Cardiac fibroblast (primary cell): ENCODE measurements at places on chromosomes 13 and 19.

- peak; percentile 45 for DNase-seq
Measured at GRCh38 chr19:18119013-18119716, 21.6 kb downstream of the MAST3 start.

DNA sequence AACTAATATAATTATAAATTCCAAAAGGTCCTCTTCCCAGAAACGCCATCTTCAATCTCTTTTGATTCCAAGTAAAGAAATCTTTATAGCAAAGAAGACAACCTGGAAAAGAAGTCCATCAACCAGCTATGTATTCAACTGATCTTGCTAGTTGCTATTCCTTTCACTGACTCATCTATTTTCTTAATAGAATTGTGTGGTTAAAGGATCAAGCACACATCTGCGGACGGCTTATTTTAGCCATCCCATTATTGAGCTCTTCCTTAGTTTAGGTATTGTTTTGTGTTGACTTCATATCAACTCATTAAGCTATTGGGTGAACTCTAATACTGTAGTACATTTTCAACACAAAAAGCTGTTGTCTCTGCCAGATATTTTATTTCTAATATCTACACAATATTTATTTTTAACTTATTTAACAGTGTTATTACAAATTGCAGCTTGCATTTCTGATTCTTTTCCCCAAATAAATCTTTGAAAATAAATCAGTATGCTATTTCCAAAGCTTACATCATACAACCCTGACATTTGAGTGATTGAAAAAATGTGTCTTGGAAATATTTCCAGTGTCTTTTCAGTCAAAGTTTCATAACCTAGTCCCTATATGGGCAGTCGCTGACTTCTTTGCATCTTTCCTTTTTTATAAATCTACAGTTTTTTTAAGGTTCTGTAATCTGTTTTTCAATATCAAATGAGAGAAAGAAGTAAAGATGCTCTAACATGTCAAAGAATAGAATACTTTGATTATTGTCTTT lies 158.8 kb upstream of the SPRY2 start:
- DNase-seq = no peak

DNA sequence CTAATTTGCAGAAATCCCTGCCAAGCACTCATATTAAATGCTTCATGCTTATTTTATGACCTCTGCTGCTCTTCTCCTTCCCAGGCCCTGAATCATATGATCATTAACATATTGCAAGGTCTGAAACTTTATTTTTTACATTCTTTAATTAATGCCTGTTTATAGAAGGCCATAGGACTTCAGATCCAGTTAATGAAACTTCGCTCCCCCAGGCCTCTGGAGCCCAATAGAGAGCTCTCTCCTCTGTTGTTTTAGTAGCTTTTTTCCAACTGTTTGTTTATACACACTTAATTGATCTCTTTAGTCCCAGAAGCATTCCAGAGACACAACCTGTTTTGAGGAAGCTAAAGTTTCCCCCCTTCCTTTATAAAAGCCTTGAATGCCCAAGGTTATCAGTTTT lies 68.3 kb downstream of the DACH1 start:
- no peak for DNase-seq

- no peak for DNase-seq
Measured at GRCh38 chr13:71862459-71862943, 4.5 kb downstream of the DACH1 start.

DNA sequence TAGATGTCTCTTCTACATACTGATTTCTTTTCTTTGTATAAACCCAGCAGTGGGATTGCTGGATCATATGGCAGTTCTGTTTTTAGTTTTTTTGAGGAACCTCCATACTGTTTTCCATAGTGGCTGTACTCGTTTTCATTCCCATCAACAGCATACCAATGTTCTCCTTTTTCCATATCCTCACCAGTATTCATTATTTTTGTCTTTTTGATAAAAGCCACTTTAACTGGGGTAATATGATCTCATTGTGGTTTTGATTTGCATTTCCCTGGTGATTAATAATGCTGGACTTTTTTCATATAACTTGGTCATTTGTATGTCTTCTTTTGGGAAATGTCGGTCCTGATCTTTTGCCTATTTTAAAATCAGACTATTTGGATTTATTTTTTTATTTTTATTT lies 108.5 kb downstream of the PAN3 start:
- peak; percentile 10 for DNase-seq

DNA sequence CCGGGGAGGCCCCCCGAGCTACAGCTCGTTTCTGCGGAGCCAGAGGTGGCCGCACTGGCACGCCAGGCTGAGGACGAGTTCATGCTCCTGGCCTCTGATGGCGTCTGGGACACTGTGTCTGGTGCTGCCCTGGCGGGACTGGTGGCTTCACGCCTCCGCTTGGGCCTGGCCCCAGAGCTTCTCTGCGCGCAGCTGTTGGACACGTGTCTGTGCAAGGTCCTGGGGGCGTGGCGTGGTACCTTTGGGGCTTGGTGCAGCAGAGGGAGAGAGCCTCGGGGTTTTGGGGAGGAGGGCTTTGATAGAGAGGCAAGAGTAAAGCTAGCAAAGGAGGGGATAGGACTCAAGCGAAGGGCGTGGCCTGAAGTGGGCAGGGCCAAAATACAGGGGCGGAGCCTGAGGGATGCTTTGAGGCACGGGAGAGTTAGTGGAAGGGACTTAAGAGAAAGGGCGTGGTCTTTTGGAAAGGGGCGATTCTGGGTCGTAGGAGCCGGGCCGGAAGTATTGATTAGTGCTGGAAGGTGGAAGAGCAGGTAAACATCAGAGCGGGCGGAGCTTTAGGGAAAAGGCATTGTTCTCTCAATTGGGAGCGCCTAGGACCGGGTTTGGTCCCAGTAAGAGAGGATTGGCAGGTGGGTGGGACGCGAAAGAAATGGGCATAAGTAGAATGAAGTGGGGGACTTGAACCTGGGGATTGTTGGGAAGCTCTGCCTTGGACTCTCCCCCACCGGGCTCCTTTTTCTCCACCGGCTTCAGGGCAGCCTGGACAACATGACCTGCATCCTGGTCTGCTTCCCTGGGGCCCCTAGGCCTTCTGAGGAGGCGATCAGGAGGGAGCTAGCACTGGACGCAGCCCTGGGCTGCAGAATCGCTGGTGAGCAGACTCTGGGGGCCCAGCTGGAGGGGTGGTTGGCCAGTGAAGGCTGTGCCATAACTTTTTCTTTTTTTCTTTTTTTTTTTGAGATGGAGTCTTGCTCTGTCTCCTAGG lies 1.2 kb downstream of the PPM1N start:
- DNase-seq = peak; percentile 53

DNA sequence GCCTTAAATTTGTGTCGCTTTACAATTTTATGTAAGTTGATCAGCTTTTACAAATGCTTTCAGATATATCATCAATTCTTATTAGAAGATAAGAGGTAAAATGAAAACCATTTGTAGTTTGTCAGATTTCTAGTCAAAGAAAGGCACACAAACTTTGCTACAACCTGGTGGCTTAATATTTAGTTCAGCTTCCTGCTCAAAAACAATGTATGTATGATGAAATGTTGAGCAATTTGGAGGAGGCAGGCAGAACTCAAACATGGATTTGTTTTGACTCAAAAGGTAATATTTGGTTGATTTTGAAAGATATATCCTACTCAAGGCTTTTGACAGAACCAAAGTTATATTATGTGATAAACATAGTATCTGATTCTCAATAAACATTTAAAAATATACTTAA lies 24.2 kb downstream of the NEK5 start:
- peak; percentile 52 for DNase-seq

- no peak for DNase-seq
Measured at GRCh38 chr13:51066091-51066831, 44.8 kb downstream of the C13orf42 start.

- no peak for DNase-seq
Measured at GRCh38 chr19:38513762-38514167, 80.3 kb downstream of the RYR1 start.

DNA sequence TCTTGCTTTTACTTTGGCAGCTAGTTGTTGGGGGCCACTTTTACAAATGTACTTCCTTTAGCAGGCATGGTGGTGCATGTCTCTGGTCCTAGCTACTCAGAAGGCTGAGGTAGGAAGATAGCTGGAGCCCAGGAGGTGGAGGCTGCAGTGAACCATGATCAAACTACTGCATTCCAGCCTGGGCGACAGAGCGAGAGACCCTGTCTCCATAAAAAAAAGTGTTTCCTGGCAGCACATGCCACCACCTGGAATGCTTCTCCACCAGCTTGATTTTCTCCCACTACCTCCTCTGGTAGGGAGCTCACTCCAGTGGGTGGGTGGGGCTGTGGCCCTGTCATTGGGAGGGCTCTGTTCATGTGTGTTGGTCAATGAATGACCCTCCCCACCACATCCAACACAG lies 12.5 kb downstream of the FZR1 start:
- DNase-seq = no peak

DNA sequence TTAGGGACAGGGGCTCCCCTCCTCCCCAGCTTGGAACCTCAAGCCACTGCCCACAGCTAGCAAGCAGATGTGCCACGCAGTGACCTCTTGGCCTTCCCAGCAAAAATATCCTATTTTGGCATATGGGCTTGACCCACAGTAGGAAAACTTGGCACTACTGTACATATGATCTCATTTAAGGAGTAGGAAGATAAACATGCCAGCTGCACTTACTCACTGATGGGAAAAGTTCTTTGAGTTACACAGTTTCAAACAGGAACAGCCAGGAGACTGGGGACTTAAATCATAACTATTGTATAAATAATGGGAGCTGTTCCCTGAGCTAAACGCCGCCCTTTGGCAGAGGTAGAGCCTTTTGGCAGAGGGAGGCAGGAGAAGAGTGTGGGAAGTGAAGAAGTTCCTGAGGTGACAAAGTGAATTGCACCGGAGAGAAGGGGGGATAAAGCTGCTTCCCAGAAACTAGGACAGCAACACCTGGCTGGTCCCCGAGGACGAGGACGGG lies 6.1 kb downstream of the SACS start:
- peak; percentile 86 for DNase-seq

- peak; percentile 55 for DNase-seq
Measured at GRCh38 chr13:103188713-103189326, 122.6 kb upstream of the SLC10A2 start.

- DNase-seq = no peak
Measured at GRCh38 chr19:16901491-16902175, 12.8 kb downstream of the F2RL3 start.

GRCh38 chr13:39105110-39105509 lies 66.9 kb downstream of the NHLRC3 start:
- peak; percentile 25 for DNase-seq

- DNase-seq = no peak
Measured at GRCh38 chr13:25783076-25783475, 268.7 kb downstream of the SHISA2 start.

- DNase-seq = no peak
Measured at GRCh38 chr13:111373486-111373885, 53.0 kb downstream of the TEX29 start.

- no peak for DNase-seq
Measured at GRCh38 chr13:98997738-98998641, 20.1 kb upstream of the DOCK9 start.

- DNase-seq = peak; percentile 85
Measured at GRCh38 chr19:10269333-10270179, 1.4 kb upstream of the ICAM1 start.

DNA sequence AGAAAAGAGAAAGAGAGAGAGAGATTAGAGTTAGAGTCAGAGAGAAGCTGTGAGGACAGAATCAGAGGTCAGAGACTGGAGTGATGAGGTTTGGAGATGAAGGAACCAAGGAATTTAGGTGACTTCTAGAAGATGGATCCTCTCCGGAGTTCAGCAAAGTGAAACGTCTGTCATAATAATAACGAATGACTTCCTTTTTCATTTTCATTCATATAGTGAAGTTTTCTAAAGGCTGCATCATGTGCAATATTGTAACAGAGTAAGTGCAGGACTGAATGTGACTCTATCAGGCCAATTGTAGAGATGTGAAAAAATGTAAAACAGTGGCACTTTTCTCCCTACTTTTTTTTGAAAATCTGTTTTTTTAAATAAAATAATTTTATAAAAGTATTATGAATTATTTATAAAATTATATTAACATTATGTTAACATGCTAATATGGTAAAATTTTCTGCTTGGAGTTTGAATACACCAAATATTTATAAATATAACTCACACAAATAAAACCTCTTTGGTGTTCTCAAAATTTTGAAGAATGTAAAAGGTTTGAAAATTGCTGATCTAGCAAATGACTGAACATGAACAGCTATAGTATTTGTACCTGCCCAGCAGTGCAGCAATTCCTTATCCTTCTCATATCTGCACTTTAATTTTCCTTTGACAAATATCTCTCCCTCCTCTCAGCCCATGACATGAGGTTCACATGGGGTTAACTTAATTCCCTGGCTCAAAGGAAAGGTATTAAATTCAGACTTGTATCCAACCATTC lies 4.2 kb upstream of the TNFSF11 start:
- no peak for DNase-seq

- no peak for DNase-seq
Measured at GRCh38 chr13:100460791-100461190, 127.8 kb downstream of the GGACT start.

- no peak for DNase-seq
Measured at GRCh38 chr19:56873493-56873892, 33.0 kb upstream of the PEG3 start.

- no peak for DNase-seq
Measured at GRCh38 chr13:28984825-28985224, 164.7 kb downstream of the MTUS2 start.

DNA sequence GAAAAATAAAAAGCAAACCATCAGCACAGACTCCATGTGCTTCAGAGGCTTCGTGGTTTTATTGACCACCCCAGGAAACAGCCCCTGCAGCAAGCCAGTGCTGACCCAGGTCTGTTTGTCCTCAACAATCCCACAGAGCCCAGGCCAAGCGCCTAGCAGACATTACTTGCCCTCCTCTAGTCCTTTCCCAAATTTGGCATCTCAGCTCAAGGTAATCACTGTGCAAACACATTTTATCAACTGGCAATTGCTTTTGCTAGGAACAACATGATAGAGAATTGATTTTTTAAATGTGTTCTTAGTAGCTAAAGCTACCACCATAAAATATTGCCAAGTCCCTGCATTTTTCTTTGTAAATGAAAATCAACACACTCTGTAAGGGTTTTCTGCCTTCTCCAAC lies 121.8 kb downstream of the STOML3 start:
- no peak for DNase-seq

- DNase-seq = no peak
Measured at GRCh38 chr13:114082849-114083645, 49.4 kb downstream of the RASA3 start.

- DNase-seq = no peak
Measured at GRCh38 chr13:106596275-106596937, 28.5 kb upstream of the ARGLU1 start.

DNA sequence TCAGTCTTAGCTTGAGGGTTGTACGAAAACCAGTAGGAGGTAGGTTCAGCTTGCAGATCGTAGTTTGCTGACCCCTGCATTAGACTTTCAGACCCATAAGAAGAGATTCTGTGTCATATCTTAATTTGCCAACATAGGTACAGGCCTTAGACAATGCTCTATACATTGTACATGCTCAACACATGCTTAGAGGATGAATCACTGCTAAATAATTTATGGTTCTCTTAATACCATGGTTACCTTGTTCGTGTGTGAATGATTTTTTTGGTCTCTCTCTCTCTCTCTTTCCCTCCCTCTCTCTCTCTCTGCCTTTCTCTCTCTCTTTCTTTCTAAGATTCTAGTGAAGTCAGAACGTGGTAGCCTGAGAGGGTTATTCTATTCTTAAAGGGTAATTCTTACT lies 112.2 kb downstream of the FGF14 start:
- no peak for DNase-seq

- DNase-seq = no peak
Measured at GRCh38 chr13:94444826-94445225, 34.7 kb downstream of the DCT start.
